Stimulated activated CD4-positive, alpha-beta T cell treated with anti-CD3 and anti-CD28 coated beads, Interleukin-1b, Interleukin-23, amount 100 ng/mL, for 24 hours (primary cell): ENCODE measurements at places on chromosomes 16 and 17.

GRCh38 chr17:59684967-59685366 is 22.3 kb downstream of the PTRH2 start:
- no peak for DNase-seq

DNA sequence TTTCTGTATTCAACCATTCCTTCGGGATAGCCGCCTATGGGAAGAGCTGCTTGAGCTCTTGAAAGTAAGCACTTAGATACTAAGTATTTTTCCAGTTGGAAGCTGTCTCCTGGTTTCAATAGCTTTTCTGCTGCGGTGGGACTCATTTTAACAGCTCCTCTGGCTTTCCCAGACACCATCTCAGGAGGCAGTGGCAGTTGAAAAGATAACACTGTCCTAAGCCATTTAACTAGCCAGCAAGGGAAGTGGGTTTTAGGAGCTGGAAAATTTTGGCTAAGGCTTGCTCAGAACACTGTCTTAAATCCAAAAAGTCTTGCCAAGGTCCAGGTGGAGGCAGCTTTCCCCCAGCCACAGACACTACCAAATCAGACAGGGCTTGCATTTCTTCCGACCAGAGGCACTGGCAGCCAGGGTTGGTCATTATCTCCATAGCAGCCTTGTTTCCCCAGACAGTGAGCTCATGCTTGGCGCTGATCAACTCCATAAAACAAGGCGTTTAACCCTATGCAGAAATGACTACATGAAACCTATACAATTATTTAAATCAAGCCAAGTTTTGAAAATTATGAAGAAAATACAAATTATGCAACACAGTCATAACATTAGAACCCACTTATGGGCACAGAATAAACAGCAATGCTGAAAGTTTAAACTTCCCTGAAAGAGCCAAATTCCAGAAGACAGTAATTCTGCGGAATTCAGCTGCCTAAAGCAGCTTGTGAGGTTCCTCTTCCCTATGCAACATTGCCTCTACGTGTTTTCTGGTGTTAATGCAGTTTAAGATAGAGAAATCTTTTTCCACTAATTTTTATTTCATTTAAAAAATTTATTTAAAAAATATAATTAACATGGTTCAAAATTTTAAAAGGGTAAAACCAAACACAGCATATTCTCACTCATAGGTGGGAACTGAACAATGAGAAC is 25.0 kb downstream of the GABARAPL2 start:
- no peak for DNase-seq

GRCh38 chr16:74984529-74985296 is at the start of gene WDR59:
Gene WDR59, minus strand, starts transcription at chr16:74985123. Its CDS starts 106 bp downstream, at chr16:74985017.
- peak; percentile 96 for DNase-seq

- DNase-seq, result no peak
Measured at GRCh38 chr17:27585153-27585681, 45.8 kb upstream of the LGALS9 start.

- DNase-seq, result no peak
Measured at GRCh38 chr16:3038896-3039295, 2.2 kb upstream of the BICDL2 start.
